Stimulated activated CD4-positive, alpha-beta T cell treated with anti-CD3 and anti-CD28 coated beads, Interleukin-4, amount 100 ng/mL, for 4 hours (primary cell): ENCODE measurements at places on chromosomes 11 and 22.
A peak's percentile ranks its signal among the peaks of the same experiment; 100 is the strongest.

GRCh38 chr11:2779981-2780849 lies 80.4 kb upstream of the KCNQ1OT1 start:
- peak; percentile 0 for DNase-seq

DNA sequence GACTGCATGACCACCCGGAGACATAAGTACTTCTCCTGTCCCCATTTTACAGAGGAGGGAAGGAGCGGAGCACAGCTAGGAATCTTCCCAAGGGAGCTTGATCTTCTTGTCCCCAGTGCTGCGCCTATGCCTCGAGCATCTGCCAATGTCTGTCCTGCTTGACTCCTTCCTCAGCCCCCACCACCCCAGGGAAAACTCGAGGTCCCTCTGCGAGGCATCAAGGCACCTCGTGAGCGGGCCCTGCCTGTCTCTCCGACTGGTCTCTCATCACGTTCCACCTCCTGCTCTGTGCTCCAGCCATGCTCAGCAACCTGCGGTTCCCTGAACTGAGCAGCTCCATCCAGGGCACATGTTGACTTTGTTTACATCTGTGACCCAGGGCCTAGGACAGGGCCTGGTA lies 2.5 kb downstream of the NCF4 start:
- no peak for DNase-seq

DNA sequence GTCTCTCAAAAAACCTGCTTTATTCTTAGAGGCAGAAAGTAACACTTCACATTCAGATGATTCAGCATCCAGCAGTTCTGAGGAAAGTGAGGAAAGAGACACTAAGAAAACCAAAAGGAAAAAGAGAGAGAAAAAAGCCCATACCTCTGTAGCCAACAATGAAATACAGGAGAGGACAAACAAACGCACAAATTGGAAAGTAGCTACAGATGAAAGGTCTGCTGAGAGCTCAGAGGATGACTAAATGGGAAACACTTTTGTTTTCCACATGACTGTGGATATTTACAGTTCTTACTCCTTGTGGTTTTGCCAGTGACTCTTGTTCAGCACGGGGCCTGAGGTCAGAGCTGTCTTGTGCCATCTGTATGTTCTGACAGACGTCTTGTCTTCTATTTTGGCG lies 3.8 kb downstream of the TIMM8B start:
- DNase-seq: no peak

GRCh38 chr11:89456681-89457080 lies 34.5 kb downstream of the NOX4 start:
- DNase-seq: no peak

GRCh38 chr11:14852571-14853177 lies 39.4 kb downstream of the CYP2R1 start:
- DNase-seq: no peak
